ENCODE measurements at places on chromosomes 2 and 18.

DNA sequence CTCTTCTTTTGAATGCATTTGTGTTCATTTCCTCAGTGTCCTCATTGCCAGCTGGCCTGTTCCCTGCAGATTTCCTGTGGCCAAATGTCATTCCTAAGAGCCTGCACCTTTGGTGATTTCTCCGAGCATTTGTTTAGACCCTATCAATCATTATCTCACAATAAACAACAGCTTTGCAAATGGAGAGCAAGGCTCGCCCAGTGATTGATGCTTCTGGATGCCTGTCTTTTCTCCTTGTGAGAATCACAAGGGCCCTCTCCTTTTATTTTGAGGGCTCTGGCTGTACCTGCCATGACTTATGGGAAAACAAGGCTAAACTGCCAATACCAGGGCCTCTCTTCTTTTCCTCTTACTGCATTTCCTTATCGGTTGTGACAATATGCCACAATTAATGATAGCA lies 1454.4 kb upstream of the CELF4 start:
- no peak for DNase-seq

DNA sequence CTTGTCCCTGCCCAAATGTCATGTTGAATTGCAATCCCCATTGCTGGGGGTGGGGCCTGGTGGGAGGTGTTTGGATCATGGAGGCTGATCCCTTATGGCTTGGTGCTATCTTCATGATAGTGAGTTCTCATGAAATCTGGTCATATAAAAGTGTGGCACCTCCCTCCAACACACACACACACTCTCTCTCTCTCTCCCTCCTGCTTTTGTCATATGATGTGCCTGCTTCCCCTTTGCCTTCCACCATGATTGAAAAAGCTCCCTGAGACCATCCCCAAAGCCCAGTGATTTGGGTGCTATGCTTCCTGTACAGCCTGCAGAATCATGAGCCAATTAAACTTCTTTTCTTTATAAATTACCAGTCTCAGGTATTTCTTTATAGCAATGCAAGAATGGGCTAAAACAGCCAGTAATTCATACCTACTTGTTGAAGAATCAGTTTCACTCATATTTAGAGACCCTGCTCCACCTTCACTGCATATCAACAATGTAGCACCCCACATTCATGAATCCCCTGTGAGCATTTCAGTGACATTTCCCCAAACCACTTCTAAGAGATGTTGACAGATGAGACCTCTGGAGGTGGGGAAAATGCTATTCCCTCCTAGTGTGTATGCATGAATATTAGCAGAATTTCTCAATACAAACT lies 54.8 kb upstream of the STK17B start:
- no peak for DNase-seq

- no peak for DNase-seq
Observed at GRCh38 chr2:159617646-159618045, 1.3 kb upstream of the BAZ2B start.

DNA sequence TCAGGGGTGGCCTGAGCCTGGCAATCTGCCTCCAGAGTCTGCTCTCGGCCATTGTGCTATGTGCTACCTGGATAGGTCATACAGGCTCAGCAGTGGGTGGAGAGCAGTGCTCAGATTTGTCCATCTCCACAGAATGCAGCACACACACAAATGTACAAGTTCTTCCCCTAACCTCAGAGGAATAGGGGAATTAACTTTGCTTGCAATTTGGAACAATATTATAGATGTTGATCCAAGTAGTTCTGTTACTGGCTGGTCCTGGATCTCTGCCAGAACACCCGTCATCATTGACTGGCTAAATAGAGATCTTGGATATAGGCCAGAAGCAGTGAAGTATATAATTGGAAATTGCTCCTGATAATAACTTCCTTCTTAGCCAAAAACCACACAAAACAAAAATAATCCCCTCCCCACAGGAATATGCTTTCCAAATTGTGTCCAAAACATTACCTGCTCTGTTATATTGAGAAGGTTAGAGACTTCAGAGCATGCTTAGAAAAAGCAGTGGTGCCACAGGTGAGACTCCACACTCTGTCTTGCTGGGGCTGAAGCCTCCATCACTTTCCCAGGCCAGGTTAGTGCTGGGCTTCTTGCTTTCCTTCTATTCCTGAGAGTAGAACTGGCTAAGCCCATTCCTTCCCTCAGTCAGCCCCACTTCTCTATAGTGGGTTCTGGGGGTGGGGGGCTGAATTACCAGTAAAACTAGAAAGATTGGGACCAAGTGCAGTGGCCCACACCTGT lies 38.8 kb downstream of the NCAPH start:
- no peak for DNase-seq

GRCh38 chr2:170292415-170292814 lies 114.5 kb downstream of the MYO3B start:
- DNase-seq: no peak

DNA sequence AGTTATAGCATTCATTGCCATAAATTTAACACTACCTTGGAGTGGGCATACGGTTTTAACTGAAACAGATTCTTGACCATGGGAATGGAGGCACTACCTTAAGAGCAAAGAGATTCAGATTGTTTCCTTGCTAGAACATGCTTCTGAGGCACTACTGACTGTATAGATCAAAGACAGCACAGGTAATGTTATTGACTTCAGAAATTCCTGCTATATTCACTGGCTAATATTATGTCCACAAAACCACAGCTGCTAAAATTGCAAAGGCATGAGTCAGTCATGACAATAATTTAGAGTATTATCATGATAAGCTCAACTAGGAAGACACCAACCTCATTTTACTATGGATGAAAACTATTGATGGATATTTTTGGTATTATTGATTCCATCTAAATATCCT lies 39.4 kb downstream of the SLC8A1 start:
- DNase-seq: no peak

Data from activated gamma-delta T cell (primary cell).